ENCODE measurements at places on chromosomes 13 and 19.

GRCh38 chr19:53212703-53213320, 19.7 kb upstream of the ZNF665 start:
- DNase-seq = no peak

GRCh38 chr19:18500799-18501198, 21.1 kb downstream of the ELL start:
- DNase-seq = no peak

DNA sequence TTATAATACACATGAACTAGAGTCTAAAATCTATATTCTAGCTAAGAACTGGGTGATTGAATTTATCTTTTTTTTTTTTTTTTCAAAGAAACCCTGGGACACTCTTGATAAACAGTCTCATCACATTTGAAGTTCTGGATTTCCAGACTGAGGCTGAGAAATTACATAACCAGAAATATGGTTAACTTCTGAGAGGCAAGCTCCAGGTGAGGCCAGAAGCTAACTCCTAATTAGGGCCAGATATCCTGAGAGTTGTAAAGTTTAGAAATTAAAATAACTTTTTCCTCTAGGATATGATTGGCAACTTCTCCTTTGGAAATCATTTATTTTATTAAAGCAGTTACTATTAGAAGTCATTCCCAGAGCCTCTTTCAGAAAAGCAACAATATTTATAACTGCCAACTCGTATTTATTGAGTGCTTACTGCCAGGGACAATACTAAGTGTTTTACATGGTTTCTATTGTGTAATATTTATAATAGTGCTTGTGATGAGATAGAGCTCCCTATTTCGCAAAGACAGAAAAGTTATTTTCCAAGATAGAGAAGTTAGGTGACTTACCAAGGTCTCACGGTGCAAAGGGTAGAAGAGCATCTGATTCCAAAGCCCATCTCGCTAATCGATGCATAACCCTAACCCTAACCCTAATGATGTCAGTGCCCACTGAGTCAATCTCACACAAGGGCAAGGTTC, 187.7 kb downstream of the DCT start:
- no peak for DNase-seq

GRCh38 chr19:1491114-1491848, at the start of gene REEP6:
TSS of gene REEP6 (plus strand) at chr19:1491181. CDS start at chr19:1491270, 89 bp downstream.
- DNase-seq = no peak

GRCh38 chr19:15126131-15126910, 19.1 kb downstream of the SYDE1 start:
- DNase-seq = no peak

GRCh38 chr13:90956031-90956430, 391.5 kb upstream of the MIR17HG start:
- DNase-seq = no peak

GRCh38 chr13:110922506-110922905, 7.6 kb upstream of the ANKRD10 start:
- no peak for DNase-seq

- no peak for DNase-seq
Measured at GRCh38 chr13:28981530-28981929, 161.4 kb downstream of the MTUS2 start.

GRCh38 chr13:77465603-77466195, 69.8 kb upstream of the SCEL start:
- DNase-seq = no peak

DNA sequence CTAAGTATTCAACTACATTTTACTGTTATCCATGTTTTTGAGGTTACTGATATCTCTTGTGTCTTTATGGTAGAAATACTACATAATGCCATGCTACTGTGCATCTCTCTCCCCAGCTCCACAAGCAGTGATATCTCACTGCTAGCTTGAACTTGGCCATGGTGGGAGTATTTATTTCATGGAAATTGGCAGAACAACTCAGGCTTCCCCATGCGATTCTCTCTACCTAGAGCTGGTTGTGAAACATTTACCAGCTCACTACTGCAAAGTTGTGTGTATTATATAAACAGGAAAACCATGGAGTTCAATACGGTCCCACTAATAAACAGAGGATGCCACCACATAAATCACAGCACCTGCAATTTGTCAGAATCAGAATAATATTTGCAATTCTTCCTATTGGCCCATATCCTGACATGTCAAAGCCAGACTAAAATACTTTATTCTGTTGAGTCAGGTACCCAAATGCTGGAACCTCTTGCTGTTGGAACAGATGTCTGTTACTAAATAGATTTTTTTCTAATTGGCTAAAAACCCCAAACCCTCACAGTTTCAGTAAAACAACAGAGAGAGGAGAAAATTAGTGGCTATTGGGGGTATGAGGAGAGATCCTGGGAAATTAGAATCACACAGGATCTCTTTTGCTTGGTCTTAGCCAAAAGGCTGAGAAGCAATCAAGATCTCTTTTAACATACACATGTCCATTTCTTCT, 91.4 kb upstream of the SLC10A2 start:
- DNase-seq = no peak

DNA sequence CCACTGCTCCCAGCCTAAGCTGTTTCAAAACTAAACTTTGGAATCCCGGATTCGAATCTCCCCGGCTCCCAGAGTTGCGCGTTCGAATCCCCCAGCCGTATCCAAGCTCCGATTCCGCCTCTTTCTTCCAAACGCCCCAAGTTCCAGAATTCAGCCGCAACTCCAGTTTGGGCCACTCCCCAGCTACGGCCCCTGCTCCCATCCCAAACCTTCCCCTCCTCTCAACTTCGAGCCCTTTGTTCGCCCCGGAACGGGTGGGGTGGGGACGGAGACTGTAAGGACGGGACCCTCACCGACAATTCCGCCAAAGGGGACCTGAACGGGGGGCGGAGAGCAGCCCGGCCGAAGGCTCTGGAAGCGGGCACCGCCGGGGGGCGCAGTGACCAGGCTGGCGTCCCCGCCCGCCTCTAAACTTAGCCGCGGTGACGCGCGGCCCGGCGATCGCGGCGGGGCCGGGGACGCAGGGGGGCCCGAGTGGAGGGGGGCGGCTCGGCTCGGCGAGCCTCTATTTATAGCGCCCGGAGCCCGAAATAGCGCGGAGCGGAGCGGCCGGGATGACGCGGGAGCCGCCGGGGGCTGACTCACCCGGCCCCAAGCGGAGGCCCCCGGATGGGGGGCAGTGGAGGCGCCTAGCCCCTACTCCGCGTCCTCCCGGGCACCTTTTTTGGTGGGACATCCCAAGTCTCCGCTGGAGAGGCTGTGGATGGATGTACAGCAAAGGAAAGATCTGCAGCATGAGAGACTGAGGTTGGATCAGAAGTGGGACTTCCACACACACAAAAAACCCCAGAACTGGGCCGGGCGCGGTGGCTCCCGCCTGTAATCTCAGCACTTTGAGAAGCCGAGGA, 4.9 kb upstream of the ERCC1 start:
- no peak for DNase-seq

DNA sequence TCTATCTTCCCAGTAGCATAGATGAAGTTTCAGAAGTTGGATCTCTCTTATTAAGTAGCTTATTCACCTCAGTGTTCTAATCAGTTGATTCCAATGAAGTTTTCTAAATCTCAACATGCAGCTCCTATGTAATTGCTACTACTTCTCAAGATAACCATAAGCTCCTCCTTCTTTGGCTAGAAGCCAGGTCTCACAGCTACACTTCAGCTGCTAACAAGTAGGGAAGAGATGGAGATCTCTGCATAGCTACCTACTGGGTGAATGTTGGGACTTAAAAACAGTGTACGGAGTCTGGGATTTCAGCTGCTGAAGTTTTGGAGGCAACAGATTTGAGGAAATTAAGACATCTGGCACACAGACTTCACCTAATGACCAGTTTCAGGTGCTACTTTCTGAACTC, 661.0 kb downstream of the SLITRK1 start:
- DNase-seq = no peak

- no peak for DNase-seq
Measured at GRCh38 chr13:21882766-21883165, 211.9 kb downstream of the FGF9 start.

GRCh38 chr19:42066075-42066754, 3.8 kb downstream of the GRIK5 start:
- DNase-seq = peak; percentile 34

DNA sequence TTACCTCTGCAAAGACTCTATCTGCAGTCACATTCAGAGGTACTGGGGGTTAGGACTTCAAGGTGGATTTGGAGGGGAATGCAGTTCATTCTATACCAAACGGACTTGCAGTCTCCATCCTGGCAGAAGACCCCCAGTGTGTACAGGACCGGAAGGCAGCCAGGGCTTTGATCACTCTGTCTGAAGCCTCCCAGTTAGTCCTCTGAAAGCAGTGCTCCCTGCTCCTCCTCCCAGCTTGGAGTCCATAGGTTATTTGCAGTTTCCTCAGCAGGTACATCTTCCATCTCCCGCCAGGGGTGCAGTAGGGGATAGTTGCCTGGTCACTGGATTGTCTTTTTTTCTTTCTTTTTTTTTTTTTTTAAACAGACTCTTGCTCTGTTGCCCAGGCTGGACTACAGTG, 78.8 kb upstream of the KCTD15 start:
- DNase-seq = no peak

- DNase-seq = no peak
Measured at GRCh38 chr13:111204438-111205177, 89.5 kb downstream of the ARHGEF7 start.

DNA sequence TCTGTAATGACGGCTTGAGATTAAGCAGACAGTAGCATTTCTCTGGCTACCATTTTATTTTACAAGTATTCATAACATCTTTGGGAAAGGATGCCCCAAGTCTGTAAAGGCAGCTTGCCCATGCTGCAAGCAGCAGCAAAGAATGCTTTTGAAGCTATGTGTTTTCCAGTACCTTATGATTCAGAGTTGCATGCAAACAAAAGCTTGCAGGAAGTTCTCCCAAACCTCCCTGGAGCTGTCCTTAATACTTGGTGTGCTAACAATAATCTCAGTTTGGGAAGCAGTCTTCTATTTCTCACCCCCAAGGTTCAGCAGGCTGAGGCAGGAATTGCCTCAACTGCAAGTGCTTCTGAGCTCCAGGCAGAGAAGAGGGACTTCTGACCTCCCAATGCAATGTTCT, 60.8 kb downstream of the CCNA1 start:
- DNase-seq = no peak

DNA sequence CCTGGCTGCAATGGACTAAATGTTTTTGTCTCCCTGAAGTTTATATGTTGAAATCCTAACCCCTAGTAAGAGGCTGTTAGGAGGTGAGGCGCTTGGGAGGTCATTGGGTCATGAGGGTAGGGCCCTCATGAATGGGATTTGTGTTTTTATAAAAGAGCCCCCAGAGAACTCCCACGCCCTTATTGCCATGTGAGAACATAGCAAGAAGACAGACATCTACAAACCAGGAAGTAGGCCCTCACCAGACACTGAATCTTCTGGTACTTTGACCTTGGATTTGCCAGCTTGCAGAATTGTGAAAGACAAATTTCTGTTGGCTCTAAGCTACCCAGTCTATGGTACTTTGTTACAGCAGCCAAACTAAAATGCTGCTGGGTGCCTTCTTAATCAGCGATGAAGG, 96.1 kb upstream of the SPATA13 start:
- no peak for DNase-seq

- no peak for DNase-seq
Measured at GRCh38 chr13:45178349-45179162, 22.3 kb downstream of the KCTD4 start.

DNA sequence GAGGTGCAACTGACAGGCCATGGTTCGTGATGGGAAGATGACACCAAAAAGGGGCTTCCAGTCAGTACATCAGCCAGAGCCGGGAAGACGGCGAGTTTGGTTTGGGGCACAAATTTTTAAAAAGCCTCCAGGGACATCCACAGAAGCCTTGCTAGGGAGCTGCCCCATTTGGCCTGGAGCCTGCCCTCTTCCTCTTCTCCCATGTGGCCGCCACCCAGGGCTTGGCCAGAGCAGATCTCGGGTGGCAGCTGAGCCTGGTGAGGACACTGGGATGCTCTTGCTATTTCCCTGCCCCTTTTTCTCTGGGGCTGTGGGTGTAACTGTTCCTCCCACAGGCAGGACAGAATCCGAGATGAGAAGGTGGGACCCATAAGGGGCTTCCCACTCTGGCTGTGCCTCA, 8.2 kb downstream of the ETFB start:
- DNase-seq = no peak

DNA sequence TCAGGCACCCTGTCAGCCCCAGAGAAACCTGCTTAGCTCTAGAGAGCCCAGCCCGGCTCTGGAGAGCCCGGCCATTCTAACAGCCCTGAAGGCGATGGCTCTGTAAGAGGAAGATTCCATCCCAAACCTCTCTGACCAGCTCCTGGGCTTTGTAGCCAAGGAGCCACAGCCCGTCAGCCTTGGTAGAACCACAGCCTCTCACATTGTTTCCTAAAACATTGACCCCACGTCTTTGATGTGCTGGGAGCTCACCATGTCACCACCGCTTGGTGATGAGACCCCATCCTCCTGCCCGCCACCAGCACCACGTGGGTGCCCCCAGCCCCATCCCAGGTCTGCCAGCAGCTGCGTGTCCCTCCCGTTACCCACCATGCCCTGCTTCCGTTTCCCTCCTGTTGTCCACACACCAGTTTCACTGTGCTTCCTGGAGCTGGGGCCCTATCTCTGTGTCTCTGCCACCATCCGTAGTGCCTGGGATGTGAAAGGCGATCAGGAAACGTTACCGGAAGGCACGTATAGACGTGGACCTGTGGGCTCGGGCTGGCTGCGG, 94.2 kb upstream of the MCF2L start:
- no peak for DNase-seq

- no peak for DNase-seq
Measured at GRCh38 chr13:54484166-54484565, 1455.6 kb downstream of the OLFM4 start.

DNA sequence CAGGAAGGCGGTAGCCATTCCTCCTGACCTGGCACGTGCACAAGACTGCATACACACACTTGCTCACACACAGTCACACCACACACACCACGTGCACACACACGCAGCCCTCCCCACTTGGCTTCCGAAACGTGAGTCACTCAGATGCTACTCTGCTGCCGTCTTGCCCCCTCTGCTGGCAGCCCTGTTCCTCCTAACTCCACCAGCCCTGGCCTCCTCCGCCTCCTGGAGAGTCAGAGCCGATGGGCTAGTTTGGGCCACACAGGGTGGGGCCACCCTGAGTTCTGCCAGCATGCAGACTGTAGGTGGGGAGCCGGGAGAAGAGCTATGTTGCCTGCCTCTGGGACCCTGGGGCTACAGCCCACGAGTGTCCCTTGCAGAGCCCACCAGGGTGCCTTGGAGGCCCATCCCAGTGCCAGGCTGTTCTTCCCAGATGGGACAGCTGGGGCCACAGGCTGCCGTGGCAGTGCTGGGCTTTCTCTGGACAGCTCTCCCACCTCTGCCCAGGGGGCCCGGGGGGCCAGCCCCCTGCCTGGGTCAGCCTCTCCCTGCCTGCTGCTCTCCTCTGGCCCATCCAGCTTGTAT, 12.1 kb downstream of the PIN1 start:
- DNase-seq = peak; percentile 4

- DNase-seq = no peak
Measured at GRCh38 chr13:48976576-48977285, 1.0 kb downstream of the FNDC3A start.

Measured in caudate nucleus (tissue), 63 donors.